Cerebellar nuclear complex (tissue), 1 donor: ENCODE measurements at places on chromosomes 5 and 9.

DNA sequence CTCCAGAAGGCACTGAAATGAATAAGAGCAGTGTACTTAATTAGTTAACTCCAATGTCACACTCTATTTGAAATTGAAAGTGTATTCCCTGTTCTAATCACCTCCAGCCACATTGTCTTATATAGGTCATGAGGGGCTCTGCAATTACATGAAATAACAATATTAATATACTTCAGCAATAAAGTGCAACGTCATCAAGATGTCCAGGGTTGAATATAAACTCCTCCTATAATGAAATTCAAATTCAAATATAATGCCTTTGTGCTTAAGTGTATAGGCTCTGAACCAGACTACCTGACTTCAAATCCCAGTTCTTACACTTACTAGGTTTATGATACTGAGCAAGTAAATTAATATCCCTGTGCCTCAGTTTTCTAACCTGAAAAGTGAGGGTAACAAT lies 195.6 kb upstream of the SMC2 start:
- no peak for DNase-seq

DNA sequence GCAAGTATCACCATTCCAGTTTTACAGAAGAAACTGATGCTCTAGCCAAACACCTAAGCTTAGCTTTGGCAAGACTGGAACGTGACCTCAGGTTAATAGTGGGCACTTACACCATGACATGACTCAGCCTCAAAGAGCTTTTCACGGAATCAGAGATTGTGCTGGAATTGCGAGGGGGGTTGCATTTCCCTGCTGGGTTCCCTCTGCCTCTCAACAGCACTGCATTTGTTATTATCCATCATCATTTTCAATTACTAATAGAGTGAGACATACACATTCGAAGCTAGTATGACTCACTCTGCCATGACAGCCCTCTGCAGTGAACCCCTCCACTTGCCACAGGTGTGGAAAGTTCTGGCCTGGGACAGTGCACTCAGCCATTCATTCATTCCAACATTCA lies 8.0 kb downstream of the SPOCK1 start:
- no peak for DNase-seq

- DNase-seq: no peak
These were observed 41.7 kb downstream of the UNC13B start for GRCh38 chr9:35203528-35203927.

GRCh38 chr5:21254161-21254560 lies 1266.2 kb upstream of the CDH18 start:
- DNase-seq: peak; percentile 88

DNA sequence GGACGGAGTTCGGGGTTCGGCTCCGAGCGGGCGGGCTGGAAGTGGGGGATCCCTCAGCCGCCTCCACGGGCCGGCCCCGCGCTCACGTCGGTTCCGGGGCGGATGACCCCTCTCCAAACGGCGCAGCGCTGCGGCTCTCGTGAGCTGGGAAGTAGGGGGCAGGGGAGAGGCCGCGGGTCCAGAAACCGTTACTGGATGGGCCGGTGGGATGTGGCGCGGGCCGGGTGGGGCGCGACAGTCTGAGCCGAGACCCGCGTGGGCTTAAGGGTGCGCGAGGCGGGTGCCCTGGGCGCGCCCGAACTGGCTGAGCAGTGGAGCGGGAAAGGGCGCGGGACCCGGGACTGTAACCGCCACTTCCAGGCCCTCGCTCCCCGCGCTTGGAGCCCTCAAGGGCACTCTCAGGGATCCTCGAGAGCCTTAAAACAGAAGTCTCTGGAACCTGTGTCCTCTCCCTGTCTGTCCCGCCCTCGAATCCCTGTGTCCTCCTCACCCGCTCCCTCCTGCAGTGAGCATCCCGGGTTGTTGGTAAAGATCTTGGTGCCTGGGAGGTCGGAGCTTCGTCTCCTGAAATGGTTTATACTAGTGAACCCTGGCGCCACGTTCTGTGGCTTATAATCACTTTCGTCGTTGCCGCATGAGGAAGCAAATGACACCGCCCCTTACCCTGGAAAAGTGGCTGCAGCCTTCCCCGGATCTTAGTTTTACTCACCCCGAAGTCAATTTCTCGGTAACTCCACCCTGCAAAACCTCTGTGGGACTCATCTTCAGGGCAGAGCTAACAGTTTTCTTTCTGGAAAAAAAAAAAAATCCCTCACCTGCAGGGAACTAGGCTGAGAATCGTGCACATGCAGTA lies 571 bp upstream of the MARCHF11 start:
- DNase-seq: no peak

- DNase-seq: no peak
These were observed 24.7 kb upstream of the TJP2 start for GRCh38 chr9:69149321-69149807.

DNA sequence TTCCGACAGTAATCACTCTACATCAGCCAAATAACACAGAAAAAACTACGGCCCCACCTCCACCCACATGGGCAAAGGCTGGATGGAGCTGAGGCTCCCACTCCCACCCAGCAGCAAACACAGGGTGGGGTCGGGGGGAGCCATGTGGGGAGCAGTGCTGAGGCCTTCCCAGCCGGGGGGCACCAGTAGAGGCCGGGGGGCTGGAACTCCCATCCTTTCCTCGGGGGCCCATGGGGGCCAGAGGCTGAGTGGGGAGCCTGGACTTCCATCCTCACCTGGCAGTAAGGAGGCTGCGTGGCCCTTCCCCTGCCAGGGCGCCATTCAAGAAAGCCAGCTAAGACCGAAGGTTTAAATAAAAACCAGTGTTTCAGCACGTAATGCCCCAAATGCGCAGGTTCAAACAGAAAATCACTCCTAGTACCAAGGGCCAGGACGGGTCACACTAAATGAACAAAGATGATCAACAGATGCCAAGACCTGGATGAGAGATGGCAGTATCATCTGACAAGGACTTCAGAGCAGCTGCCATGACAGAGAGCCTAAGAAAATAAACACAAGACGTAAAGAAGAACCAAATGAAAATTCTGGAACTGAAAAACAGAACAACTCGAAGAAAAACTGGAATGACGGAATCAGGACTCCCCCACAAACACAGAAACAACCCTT lies 9.4 kb downstream of the CCDC127 start:
- no peak for DNase-seq

- DNase-seq: no peak
These were observed 171.2 kb downstream of the GAPVD1 start for GRCh38 chr9:125432715-125433385.

- no peak for DNase-seq
These were observed 454.9 kb downstream of the PRR16 start for GRCh38 chr5:120919017-120919416.

DNA sequence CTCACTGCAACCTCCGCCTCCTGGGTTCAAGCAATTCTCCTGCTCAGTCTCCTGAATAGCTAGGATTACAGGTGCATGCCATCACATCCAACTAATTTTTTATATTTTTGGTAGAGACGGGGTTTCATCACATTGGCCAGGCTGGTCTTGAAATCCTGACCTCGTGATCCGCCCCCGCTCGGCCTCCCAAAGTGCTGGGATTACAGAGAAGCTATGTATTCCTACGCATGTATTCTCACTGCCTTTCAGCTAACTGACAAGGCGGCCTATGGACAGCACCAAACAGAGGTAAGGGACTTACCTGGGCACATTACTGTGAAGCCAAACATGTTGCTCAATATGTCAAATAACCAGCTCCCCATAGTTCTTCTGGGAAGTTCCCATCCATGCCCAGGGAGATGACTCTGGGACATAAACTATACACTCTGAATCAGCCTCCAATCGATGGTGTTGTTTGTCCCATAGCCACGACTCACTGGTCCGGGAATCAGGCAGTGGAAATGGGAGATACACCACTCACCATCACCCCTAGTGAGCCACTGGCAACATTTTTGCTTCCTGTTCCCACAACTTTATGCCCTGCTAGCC lies 114.6 kb downstream of the SYK start:
- no peak for DNase-seq

GRCh38 chr5:157750320-157750719 lies 6.8 kb downstream of the LSM11 start:
- DNase-seq: no peak

- DNase-seq: no peak
These were observed 114.6 kb downstream of the ACTBL2 start for GRCh38 chr5:57368010-57368409.

- DNase-seq: no peak
These were observed 11.6 kb upstream of the SLC6A7 start for GRCh38 chr5:150178262-150178661.

DNA sequence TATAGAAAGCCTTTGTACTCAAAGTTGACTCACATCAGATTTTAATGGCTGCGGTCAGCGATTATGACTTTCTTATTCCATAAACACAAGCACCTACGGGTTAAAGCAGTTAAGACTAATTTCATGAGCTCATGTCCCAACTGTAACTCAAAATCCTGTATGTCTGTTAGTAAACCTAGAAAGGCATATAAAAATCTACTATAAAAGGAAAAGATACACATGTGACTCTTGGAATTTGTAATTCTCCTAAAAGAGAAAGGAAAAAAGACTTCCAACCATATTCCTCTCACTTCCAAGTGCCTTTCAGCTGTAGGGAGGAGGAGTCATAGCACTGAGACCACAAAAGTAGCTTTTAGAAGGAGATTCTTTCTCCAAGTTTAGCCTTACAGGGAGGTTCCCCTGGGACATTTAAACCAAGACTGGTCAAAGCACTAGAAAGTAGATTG lies 129.1 kb downstream of the EBF1 start:
- DNase-seq: no peak

- no peak for DNase-seq
These were observed 2.5 kb downstream of the SH3PXD2B start for GRCh38 chr5:172451771-172452197.

GRCh38 chr5:157459715-157460599 lies at the start of gene NIPAL4:
Gene NIPAL4, plus strand, starts transcription at chr5:157460213. Its CDS starts 108 bp downstream, at chr5:157460321.
- no peak for DNase-seq

- no peak for DNase-seq
These were observed 1909.4 kb upstream of the WWC1 start for GRCh38 chr5:166382031-166382430.

- DNase-seq: no peak
These were observed 41.0 kb downstream of the FANCC start for GRCh38 chr9:95276395-95276954.

- DNase-seq: no peak
These were observed 39.0 kb upstream of the AOPEP start for GRCh38 chr9:94687451-94687850.

DNA sequence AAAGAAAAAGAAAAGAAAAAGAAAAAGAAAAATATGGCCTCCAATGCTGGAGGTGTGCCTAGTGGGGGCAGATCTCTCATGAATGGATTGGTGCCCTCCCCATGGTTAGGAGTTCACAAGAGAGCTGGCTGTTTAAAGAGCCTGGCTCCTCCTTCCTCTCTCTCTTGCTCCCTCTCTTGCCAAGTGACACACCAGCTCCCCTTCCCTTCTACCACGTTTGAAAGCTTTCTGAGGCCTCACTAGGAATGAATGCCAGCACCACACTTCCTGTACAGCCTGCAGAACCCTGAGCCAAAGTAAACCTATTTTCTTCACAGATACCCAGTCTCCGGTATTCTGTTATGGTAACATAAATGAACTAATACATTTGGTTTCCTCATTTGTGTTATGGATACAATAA lies 14.4 kb upstream of the GALNT10 start:
- no peak for DNase-seq
